ENCODE measurements at places on chromosomes 2 and 18. TPM values are rescaled to one million over a fixed set of nuclear protein-coding genes. Genes with fewer than 3 reads are reported as not detected.

TRABD2A gene
- total RNA-seq: 1.2 TPM

- no peak for DNase-seq
These were observed 81.3 kb downstream of the CERKL start for GRCh38 chr2:181575650-181576025.

DNA sequence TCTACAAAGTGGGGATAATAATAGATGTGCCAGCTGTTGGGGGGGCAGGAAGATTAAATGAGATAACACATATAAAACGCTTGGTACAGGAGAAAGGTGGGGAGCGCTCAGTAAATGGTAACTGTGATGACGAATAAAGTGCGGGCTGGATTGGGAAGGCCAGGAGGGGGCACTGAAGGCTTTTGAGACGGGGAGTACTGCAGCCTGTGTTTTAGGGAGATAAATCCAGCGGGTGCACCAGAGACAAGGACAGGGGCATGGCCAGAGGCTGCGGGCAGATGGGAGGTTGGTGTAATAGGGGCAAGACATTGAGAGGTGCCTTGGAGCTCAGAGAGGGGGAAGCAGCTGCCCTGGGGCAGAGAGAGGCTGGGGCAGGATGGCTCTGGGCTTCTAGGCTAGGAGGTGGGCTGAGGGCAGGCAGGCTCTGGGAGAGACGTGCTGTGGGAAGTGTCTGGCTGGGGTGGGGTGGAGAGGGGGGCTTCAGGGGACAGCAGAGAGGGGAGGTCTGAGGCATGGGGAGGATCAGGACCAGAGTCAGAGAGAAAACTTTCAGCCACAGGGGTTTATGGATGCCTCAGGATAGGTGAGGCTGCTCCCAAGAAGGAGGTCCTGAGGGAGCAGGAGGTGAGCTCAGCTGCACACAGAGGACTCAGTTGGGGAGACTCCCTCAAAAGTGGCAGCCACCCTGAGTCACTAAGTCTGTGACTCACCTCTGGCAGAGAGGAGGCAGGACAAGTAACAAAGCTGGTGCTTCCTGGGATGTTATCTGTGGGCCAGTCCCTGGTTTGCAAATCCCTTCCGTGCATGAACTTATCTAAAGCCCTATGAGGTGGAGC lies 18.8 kb downstream of the TEX44 start:
- DNase-seq: no peak

DNA sequence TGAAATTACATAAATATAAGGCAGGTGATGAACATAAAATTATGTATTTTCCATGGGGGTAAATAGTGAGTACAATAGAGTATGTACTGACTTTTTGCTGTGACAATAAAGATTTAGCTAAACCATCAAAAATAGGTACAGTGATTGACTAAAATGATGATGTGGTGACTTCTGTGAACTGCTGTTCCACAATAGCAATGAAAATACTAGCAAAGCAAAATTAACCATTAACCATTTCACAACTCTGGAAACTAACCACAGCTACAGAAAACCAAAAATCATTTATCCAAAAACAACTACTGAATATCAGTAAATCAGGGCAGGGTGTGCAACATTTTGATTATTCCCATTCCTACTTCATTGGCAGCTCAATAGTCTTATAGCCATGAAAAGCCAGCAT lies 161.4 kb upstream of the GYPC start:
- no peak for DNase-seq

BBS5 gene
- total RNA-seq: 9.7 TPM

DNA sequence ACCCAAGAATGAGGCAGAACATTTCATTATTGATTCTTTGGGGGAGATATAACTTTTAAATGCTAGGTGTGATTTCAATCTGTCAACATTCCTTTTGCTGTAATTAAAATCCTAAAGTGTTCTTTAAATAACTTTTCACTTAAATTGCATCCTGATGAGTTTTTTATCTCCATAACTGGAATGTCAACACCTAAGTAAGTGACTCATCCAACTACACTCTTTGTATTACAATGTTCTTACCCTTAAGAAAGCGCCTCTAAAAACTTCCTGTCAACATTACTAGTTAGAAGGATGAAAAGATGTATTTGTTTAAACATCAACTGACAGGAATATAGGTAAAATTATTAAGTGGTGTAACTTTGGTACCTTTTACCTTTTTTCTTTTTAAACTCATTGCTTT lies 1657.0 kb downstream of the LRP1B start:
- DNase-seq: no peak

GRCh38 chr2:1817256-1818051 lies 73.1 kb upstream of the PXDN start:
- DNase-seq: peak; percentile 91

DNA sequence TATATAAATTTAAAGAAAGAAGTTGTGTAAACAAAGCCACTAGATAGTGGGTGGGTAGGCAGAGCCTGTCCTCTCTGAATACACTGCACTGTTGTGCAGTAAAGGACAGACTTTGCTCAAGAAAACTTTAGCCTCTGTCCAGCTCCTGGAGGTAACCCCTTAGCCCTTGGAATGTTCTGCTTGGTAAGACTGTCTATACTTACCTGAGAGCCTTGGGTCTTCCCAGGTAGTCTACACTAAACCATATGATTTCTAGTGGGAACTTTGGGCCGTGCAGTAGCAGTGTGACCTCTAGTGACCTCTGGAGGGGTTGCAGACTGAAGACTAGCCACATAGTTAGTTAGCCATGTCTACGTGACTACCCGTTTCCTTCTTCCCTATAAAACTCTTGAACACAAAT lies 678.3 kb upstream of the NRXN1 start:
- DNase-seq: no peak

PELI1 gene
- 24.4 TPM for total RNA-seq

DNA sequence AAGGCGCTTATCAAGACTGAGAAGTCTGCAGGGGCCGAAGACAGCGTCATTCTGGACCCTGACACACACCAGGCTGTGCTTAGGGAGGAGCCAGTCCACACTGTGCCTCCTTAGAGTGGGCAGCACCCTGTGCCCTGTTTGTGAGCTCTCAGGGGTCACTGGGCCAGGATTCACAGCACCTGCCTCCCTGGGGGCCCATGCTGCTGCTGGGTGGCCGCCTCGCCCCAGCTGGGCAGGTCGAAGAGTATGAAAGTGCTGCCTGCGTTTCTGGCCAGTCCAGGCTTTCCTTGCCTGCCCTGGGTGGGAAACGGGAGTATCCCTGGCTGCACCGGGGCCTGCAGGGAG lies 15.4 kb upstream of the GPR55 start:
- no peak for DNase-seq

DNA sequence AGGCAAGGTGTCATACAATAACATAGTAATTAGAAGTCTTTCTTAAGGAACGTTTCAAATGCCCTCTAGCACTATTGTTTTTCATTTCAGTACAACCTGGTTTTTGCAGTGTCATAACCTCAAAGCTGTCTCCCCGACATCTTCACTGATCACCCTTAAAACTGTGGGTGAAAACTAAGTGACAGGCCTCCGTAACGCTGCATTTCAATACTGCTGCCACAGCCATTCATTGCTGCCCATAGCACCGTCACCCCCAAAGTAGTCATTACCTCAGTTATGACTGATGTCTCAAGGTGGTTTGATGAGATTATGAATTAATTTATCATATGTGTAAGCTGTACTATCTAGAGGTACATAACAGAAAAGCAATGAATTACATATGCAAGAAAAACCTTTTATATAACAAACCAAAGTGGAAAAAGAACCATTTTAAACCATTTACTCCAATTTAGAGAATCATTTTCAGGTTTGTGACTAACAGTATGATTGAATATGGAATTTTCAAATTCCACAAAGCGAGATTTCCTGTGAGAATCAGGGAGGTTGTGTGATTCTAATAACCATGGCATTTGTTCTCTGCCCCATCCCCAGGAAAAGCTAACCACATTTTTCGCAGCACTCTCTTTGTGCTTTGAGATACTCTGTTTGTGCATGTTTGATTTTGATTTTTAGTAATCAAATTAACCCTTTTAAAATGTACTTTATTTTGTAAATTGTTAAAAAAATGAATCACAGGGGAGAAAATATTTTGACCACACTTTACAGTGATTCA lies 263.0 kb downstream of the PTGR3 start:
- DNase-seq: no peak

DNA sequence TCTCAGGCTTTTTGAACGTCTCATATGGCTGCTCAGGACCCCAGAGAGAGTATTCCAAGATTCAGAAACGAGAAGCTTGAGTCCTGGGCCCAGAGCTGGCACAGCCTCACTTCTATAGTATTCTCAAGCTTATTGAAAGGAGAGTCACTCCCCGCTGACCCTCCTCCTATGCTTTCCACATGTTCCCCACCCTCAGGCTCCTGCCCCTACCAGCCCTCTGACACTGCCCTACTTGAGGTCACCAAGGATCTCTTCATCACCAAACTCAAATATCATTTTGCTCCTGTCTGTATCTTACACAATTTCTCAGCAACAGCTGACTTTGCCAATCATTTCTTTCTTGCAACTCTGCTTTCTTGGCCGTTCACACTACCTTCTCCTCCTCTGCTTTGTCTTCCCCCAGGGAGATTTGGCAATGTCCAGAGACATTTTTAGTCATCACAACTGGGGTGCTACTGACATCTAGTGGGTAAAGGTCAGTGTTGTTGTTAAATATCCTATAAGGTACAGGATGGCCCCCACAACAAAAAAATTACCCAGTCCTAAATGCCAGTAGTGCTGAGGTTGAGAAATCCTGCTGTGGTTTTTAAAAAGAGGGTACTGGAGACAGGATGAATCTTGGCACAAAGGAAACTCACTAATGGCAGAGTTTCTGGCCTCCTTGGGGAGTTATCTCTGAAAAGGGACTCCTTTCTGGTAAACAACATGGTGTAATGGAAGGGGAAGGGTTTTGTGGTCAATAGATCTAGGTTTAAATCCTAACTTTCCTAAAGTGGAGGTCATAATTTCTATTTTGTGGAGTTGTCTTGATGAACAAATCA lies 26.9 kb upstream of the INSIG2 start:
- no peak for DNase-seq

GRCh38 chr2:97998431-97999005 lies 2.8 kb upstream of the TMEM131 start:
- DNase-seq: no peak

GRCh38 chr18:34322365-34323289 lies 97.9 kb upstream of the NOL4 start:
- DNase-seq: no peak

- DNase-seq: no peak
These were observed 4.2 kb downstream of the RPRM start for GRCh38 chr2:153474407-153474806.
